ENCODE measurements at places on chromosomes 4 and X.

DNA sequence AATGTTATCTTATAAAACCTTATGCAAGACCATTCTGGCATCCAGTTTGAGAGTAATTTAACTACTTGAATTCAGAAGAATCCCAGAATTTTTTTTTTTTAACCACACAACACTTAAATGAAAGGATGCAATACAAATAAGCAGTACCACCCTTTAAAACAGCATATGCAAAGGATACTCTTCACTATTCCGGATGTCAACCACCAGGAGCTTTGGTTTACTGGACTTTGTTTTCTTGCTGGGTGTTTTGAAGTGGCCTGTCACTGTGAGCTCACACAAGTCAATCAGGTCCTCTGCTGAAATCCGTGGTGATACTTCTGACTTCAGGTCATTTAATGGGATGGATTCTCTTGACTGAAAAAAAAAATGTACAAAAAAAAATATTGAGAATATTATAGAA is 200.0 kb downstream of the TBCK start:
- DNase-seq: no peak

DNA sequence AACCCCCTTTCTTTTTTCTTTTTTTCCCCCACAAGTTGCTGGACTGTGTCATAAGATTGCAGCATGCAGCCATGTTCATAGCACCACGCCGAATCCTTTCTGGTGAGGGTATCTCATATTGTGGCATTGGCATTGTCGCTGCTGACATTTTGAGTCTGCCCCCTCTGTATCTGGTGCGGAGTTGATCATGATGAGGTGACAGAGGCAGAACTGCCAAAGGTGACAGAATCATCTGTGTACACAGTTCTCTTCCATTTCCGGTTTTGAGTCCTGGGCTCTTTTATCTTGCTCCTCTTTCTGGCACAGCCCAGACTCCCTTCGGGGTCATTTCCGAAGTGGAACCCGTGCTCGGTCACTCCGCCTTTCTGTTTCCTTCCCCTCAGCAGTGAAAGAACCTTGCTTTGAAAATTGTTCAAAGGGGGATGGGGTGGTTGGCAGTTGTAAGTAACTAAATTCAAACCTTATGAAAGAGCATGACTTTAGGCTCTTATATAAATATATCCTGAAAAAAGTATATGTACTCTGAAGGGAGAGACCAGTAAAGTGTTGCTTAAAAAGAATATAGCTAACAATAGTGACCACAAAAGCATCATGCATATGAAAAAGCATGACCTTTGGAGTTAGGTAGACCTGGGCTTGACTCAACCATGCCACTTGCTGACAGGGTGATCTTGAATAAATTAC is 55.0 kb upstream of the BMP2K start:
- DNase-seq: no peak

- DNase-seq: no peak
Measured at GRCh38 chr4:9994246-9994847, 26.9 kb downstream of the SLC2A9 start.

DNA sequence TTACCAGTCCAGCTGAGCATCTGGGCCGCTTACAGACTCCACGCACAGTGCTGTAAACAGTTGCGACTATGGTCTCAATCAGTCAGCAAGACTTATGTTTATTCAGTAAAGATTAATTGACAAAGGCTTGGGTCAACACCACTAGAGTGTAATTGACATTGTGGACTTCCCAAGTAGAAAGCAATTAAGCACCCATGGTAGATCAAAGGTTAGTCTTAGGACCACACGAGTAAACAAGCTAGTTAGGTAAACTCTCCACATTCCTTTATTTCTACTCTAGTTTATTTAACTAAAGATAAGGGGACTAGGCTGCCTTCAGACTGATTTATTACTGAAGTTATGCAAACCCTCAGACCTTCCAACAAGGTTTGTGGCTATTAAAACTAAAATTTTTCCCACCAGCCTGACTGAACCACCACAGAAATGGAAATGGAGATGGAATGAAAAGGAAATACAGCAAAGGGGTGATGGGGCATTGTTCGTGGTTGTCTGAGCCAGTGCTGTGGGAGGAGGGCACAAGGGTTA is 44.2 kb downstream of the MTHFD2L start:
- no peak for DNase-seq

DNA sequence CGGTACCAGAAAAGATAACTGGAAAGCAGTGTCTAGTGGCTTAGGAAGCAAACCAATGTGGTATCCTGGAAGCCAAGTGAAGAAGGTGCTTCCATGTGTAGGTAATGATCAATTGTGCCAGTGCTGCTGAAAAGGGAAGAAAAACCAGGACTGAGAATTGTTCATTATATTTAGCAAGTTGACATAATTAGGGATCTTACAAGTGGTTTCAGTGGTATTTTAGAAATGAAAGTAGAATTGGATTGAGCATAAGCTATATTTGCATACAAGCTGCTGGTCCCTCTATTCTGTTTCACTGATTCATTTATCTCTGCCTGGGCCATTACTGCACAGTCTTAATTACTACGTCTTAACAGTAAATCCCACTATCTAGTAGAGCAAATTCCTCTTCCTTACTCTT is 32.3 kb downstream of the PRDM8 start:
- DNase-seq: no peak

- DNase-seq: peak; percentile 16
Measured at GRCh38 chr4:78951862-78952472, 12.7 kb upstream of the PAQR3 start.

DNA sequence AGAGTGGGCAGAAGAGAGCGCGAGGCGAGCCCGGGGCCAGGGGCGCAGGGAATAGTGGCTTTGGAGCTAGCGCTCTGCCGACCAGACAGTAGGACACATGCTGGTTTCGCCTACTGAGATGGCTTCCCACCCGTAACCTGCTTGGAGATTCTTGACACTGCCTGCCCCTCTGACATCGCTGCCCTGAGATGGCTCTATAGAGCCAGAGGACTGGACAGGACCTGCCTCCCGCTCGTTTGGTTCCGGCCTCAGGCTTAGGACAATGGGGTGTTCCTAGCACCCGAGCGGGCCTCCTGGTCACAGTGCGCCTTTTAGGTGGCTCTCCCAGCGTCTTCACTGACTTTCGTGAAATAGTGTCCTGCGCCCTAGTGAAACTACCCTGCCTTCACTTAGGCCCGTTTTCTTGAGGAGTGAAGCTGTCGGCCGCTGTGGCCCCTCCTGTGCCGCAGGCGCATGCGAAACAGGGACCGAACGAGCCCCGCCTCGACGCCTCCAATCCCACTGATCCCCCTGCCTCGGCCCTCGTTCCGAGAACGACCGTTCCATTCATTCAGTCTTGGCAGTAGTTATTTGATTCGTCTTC is 608 bp downstream of the TAF1 start:
- peak; percentile 31 for DNase-seq

- DNase-seq: no peak
Measured at GRCh38 chr4:91958596-91958995, 345.2 kb upstream of the GRID2 start.

GRCh38 chr4:162586266-162586665 is 422.5 kb upstream of the FSTL5 start:
- DNase-seq: no peak

DNA sequence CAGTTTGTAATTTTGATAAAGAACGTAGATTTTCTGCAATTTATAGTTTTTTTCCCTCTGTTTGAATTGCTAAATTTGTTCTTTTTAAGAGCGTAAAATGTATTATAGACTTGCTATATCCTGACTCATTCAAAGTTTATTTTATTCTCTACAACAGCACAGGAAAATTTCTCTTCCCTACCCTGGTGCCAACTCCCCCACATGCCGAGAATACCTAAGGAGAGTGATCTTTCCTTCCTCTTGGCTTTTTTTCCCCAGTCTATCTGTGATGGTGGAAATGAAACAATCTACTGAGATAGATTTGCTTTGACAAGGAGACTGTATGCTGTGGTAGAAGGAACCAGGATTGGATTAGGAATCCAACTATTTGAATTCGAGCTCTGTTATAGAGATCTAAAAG is 271.6 kb downstream of the TLL1 start:
- DNase-seq: peak; percentile 13

DNA sequence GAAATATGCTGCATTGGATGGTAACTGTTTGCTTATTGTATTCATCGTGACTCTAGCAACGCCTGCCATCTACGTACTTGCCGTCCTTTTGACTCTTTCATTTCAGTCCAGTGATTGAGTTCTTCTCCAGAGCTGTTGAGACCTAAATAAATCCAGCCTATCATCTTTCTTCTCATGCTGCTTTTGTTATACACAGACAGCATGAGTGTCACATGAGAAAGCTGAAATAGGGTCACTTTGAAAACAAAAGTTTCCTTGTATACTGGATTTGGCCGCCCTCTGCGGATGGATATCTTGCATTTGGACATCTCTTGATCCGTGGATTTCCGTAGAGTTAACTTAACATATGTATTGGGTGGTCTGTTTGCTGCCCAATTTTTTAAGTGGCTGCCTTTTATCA is 67.2 kb downstream of the TMPRSS11F start:
- DNase-seq: no peak

DNA sequence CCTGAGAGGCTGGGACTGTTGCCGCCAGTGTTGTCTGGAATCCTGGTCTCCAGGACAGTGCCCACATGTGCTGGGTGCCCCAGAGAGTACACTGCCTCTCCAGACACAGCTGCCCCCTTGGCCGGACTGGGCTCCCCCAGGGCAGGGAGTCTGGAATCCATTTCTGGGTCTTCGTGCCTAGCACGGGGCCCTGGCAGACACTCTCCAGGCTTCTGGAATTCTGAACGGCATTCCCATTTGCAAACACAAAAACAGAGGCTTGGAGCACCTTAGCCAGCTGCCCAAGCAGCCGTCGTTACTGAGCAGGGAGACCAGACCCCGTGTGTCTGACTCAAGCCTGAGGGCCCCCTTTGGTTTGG is 20.8 kb downstream of the HMX1 start:
- no peak for DNase-seq

GRCh38 chrX:19065535-19065934 is 56.7 kb downstream of the ADGRG2 start:
- no peak for DNase-seq

DNA sequence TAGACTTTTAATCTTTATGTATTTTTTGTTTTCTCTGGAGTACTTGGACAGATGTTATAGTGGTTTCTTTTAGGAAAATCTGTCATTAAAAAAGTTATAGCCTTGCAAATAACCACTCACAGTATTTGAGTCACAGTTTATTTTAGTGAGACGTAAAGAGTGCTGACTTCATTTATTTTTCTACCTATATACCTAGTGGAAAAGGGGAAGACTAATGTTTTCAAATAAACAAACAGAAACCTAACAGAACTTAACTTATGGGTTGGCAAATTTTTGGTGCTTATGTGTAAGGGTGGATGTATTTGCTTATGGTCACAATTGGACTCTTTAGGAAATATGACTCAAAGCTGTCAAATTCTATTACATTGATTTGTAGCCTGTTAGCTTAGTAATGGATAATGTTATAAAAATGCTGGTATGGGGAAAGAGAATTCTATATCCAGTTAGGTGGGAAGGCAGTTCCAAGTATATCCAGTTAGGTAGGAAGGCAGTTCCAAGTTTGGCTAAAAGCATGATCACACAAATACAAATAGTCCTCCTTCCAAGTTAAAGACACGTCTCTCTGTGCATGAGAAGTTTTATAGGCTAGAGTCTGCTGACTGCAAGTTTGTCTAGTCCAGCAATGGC is 61.9 kb downstream of the SLC9A6 start:
- no peak for DNase-seq

- no peak for DNase-seq
Measured at GRCh38 chrX:143472347-143472938, 44.8 kb downstream of the SPANXN3 start.

GRCh38 chr4:119684463-119684862 is 55.9 kb upstream of the PDE5A start:
- DNase-seq: no peak
